Stimulated activated CD8-positive, alpha-beta memory T cell treated with anti-CD3 and anti-CD28 coated beads, Interleukin-2, amount 100 ng/mL, for 1 hour (primary cell): ENCODE measurements at places on chromosomes 5 and 9.

DNA sequence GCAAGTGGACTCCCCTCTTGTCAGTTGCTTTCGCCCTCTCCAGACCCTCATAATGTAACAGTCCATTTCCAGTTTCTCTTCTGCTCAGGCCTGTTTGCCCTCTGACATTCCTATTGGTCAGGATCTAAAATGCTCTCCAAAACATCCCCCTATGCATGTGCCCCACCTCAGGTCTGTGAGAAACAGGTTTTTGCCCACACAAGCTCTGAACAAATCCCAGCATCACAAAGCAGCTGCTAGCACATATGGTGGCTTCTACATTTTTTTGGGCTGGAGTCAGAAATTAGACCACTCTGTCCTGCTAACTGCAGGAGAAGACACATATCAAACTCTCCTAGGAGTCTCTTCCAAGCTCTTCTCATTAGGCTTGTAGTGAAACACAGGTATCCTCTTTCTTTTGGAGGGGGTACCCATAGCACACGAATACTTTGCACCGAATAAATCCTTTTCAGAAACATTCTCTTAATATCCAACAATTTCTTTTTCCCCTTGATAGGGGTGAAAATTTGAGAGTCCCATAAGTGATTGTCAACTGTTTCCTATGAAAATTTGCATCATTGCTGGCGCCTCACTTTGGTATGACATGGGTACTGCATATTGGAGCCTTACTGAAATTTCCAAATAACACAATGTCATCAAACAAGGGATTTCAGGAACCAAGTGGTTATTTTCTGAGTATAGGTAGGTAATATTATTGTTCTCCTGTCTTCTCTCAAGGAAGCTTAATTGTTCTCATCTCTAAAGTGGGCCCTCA is 19.3 kb upstream of the HSPA9 start:
- DNase-seq: no peak

GRCh38 chr5:102539562-102539961 is 40.8 kb upstream of the SLCO6A1 start:
- DNase-seq: no peak

GRCh38 chr9:134585746-134586706 is 55.6 kb upstream of the COL5A1 start:
- no peak for DNase-seq

DNA sequence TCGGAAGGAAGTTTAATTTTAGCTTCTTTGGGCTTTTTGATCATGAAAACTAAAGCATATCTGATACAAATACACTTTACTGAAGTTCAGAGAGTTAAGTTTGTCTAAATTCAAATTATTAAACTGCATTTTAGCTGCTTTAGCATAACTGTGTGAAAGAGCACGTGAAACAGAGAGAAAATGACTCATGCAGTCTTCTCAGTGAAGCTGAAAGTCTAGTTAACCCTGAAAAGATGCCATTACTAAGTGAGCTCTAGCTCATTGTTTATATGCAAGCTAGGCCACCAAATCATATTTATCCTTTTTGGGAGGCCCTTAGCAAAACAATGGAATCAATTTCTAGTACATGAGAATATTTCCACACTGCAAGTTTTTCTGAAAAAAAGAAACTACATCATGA is 27.6 kb downstream of the TPD52L3 start:
- no peak for DNase-seq
